ENCODE measurements at places on chromosomes 3 and 15.
A peak's percentile ranks its signal among the peaks of the same experiment; 100 is the strongest.

GRCh38 chr15:87570206-87570605 lies 686.3 kb downstream of the NTRK3 start:
- DNase-seq = peak; percentile 8

- DNase-seq = no peak
These were observed 45.7 kb downstream of the TPRA1 start for GRCh38 chr3:127544803-127545201.

- DNase-seq = peak; percentile 87
These were observed 82.0 kb upstream of the XXYLT1 start for GRCh38 chr3:195352895-195353488.

GRCh38 chr15:38743147-38743546 lies 178.5 kb upstream of the RASGRP1 start:
- DNase-seq = no peak

DNA sequence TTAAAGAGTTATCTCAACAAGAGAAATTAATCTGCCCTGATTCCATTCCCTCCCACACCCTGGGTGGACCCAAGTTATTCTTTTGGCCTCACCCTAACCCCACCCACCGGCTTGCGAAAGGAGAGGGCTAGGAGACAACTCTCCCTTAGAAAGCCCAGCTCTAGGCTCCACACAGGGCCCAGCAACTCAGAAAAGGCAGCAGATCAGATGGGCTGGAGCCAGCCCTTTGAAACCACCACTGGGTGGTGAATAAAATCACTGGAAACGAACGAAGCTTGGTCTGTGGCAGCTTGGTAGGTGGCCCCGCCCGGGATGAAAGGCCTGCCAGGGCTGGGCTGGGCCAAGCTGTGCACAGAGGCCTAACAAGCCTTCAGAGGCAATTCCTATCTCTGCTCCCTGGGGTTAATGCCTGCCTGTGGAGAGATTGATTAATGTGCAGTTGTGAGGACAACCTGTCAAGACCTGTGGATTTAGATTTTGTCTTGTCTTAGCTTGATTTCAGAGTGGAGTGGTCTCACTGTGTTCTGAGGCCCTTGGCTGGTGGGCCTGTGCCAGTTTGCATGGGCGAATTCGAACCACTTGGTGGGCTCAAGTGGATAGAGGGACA lies 38.8 kb downstream of the BHLHE40 start:
- peak; percentile 43 for DNase-seq

DNA sequence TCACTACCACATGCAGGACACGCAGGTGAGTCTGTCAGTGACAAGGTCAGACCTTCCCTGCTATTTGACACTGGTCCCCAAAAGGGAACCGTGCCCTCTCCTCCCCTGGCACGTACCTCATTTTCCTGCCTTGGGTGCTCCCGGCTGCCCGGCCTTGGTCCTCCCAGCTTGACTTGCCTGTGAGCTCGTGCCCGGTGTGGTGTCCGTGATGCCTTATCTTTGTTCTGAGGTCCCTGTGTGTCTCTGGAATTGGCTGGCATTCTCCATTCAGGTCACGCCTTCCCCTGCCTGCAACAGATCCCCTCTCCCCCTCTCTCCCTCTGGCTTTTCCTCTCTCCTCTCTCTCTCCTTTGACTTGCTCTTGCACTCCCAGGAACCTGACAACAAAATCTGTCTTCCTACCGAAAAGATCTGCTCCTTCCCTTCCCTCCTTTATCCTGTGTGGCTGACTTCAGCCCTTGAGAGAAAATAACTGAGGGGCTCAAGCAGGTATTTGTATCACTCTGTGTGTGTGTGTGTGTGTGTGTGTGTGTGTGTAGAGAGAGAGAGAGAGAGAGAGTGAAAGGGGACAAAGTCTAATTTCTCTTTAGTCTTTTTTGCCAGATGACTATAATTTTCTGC lies at the start of gene MASP1:
Gene MASP1, minus strand, starts transcription at position 226 of the 621 bp plus-strand sequence. Its CDS starts 105 bp downstream, at position 121.
- peak; percentile 12 for DNase-seq
